A549 treated with GW870086 at 1 μM for 4 hours (cell line): ENCODE measurements at places on chromosomes 12 and 14. TPM values are rescaled to one million over a fixed set of nuclear protein-coding genes. Genes with fewer than 3 reads are reported as not detected.

Gene EGLN3
- total RNA-seq: 4.8 to 6.5 TPM (median 5.3 TPM) in 5 replicates

Gene SPTB
- 1.5 to 2.5 TPM (median 2.0 TPM) in 5 replicates for total RNA-seq

Gene GALNT8
- total RNA-seq: not detected in 5 replicates

Gene LRRC10
- not detected in 5 replicates for total RNA-seq

Gene PTPRQ
- total RNA-seq: 0.01 to 0.02 TPM in 2 of 5 replicates, not detected in the others

Gene KRT7
- total RNA-seq: 4,163 to 5,096 TPM (median 4,633 TPM) in 5 replicates

Gene MUCL1
- not detected in 5 replicates for total RNA-seq

Gene C14orf119
- 82.2 to 117 TPM (median 99.3 TPM) in 5 replicates for total RNA-seq
